ENCODE measurements at places on chromosomes 6 and 20.

DNA sequence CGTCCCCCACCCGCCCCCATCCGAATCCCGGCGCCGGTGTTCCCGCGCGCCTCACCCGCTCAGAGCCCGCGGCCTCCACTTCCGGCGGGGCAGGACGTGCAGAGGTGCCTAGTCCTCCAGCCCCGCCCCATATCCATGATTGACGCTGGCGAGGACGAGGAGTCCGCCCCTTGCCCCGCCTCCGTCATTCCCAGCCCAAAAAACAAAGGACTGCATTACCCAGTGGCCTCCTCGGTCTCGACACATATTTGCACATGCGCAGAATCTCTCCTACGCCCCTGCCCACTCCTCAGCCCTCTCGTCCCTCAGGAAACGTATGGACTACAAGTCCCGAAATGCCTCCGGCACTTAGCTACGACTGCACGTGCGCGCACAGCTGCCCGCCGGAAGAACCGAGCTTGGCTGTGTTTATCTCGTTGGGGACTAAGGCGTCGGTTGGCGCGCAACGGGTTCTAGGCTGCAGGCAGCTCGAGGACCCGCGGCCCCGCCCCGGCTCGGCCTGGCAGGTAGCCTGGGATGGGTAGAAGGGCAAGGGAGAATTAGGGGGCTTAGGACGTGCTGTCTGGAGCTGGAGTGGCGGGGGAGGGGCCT lies at the start of the genes KLHDC3 and MEA1:
TSS of gene KLHDC3 (plus strand) at position 407 of the 591 bp plus-strand sequence. CDS start 2,944 bp downstream, outside the sequence.
TSS of gene MEA1 (minus strand) at position 104 of the 591 bp plus-strand sequence. CDS start 133 bp downstream, outside the sequence.
- DNase-seq: peak; percentile 99

DNA sequence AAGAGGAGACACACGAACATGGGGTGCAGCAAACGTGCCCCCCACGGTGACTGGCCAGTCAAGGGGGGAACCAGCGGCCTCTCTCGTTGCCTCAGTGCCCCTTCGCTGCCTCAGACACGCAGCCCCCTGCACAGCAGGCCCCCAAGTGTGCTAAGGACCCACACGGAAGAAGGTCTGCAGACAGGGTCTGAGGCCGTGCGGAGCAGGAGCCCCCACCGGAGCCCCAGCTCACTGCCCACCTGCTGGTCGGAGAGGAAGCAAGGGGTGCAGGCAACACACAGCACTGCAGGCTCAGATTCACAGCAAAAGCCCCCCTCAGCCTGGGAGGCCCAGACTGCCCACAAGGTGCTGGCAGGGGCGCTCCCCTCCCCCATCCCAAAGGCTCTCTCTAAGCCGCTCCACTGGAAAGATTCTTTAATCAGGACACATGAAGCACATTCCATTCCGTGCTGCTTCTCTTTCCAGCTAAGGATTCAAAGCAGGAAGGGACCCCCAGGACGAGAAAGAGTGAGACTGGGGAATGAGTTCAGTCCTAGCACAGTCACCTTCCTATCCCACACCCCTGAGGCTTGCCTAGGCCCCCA lies 105.1 kb downstream of the SLC23A2 start:
- DNase-seq: no peak

- no peak for DNase-seq
Observed at GRCh38 chr20:8413691-8414090, 281.6 kb downstream of the PLCB1 start.

GRCh38 chr6:17855381-17855780 lies 132.1 kb downstream of the KIF13A start:
- no peak for DNase-seq

DNA sequence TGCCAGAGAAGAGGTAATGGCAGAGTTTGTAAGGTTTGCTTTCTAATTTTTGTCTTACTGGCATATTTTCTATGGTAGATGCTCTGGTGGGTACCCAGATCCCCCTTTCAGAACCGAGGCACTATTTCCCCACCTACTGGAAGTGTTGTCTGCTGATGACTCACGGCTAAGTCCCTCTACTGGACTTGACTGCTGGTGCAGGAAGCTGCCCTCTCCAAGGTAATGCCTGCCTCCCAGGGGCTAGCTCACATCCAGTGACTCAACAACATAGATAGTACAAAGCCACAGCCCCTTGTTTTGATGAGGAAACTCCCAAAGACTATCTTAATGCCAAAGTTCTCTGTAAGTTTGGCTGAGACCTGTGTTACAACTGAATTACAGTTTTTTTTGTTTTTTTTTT lies 285.4 kb upstream of the FLRT3 start:
- no peak for DNase-seq

DNA sequence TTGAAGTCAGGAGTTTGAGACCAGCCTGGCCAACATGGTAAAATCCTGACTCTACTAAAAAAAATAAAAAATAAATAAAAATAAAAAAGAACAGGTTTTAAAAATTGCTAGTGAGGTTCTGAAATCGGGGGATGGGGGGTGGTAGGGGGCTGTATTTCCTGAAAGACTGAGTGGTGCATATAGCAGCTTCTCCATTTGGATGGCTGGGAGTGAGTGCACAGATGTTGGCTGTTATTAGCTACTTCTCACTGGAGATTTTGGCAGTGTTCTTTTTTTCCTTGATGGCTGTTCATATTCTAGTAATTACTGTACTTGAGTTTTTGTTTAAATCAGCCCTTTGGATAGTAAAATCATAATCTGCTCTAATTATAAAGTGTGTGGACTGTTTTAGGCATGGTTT lies 79.8 kb downstream of the RTN4IP1 start:
- DNase-seq: no peak

GRCh38 chr20:17683218-17684076 lies 1.4 kb upstream of the RRBP1 start:
- no peak for DNase-seq

DNA sequence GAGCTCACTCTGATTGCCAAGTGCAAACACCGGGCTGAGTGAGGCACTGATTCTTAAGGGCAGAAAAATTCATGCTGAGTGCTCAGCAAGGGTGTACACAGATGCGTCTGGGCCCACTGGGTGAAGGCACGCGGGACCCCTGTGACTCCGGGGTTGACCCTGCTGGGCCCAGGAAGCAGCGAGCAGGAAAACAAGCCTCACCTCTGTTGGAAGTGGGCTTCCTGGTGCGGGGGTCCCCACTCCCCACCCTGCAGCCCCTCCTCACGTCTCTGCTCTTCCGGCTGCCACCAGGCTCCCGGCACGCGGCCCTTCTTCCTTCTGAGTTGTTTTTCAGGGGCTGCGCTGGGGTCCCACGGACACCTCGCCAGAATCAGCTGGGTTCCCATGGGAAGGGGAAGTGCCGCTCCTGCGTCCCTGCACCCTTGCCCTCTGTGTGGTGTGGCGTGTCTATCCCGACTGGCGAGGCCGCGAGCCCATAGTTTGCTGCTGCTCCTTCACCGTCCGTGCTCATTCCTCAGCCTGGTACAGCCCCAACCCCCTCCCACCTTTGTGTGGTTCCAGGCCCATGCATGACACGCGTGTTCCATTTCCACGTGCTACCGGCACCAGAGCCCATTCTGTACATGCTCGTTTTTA lies 80.6 kb upstream of the BHLHE23 start:
- DNase-seq: no peak

DNA sequence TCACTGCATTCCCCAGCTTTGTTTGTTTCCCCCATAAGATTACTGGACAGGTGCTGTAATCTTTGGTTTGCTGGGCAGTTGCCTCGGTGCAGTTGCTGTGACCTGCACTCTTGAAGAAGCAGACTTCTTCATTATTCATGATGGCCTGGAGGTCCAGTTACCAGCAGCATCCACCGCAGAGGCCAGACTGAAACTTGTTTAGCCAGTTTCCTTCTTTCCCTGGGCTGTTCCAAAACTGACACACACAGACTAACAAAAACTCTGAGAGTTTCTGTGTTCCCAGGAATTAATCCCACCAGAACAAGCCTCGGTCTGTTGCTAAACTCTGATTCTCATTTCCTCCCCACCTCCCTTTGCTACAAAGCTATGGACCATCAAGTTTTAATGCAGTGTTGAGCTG lies 144.1 kb downstream of the QRSL1 start:
- DNase-seq: no peak

- DNase-seq: no peak
Observed at GRCh38 chr6:68082086-68082485, 553.0 kb upstream of the ADGRB3 start.

GRCh38 chr6:21277601-21278374 lies 315.8 kb upstream of the SOX4 start:
- no peak for DNase-seq

DNA sequence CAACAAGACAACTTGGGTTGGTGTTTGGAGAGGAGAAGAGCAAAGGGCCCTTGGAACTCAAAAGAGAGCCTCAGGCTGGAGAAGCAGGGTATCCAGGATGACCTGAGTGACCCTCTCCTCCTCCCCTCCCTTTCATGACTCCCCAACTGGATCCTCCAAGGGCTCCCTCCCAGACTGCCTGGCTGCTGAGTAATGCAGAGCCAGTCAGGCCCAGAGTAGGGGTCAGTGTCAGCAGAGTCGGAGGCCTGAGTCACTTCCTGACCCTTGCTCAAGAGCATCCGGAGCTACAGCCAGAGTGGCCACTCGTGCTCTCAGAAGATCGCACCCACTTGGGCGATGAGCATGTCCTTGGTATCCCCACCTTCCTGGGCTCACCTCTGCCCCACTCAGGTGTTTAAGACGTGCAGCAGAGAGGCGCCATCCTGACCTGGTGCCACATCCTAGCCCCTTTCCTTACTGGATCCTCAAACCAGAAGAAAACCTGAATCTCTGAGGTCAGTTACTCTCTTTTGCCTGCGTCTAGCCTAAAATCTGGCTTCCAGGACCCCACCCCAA lies 2.8 kb upstream of the MAPK13 start:
- DNase-seq: no peak

DNA sequence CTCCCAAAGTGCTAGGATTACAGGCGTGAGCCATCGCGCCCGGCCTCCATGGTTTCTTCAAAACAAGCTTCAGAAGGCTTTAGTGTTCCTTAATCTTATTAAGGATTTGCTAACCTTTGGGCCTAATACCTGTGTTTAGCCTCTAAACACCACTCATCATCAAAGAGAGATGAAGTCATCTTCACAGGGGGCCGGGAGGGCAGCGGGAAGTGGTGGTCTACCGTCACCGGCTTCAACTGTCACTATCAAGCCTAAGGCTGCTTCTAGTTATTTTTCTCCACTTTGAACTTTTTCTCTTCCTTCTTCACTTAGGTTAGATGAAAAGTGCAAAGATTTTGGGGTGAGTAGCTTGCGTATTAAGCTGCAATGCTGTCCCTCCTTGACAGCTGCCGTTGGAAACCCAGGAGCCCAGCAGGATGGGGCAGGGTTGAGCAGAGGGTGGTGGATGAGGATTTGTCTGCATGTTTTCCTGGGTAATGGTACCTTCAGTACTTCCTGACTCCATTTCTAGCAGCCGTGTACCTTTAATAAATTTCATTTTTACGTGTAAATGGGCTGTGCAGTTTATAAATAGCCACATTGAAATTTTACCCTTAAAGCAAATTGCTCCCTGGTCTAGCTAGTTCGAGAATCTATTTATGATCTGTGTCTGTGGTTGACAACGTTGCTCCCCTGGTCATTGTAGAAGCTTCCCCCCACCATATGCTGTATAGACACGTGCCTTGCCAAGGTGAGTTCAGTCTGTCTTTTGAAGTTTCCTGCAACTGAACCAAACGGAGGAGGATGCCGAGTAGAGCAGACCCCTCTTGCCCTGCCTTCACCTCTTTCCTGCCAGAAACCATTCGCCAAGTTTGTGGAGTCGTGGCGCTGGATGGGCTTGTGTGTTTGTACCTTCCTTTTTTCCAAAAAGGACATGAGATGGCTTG lies 64.8 kb downstream of the SYNJ2 start:
- DNase-seq: no peak

DNA sequence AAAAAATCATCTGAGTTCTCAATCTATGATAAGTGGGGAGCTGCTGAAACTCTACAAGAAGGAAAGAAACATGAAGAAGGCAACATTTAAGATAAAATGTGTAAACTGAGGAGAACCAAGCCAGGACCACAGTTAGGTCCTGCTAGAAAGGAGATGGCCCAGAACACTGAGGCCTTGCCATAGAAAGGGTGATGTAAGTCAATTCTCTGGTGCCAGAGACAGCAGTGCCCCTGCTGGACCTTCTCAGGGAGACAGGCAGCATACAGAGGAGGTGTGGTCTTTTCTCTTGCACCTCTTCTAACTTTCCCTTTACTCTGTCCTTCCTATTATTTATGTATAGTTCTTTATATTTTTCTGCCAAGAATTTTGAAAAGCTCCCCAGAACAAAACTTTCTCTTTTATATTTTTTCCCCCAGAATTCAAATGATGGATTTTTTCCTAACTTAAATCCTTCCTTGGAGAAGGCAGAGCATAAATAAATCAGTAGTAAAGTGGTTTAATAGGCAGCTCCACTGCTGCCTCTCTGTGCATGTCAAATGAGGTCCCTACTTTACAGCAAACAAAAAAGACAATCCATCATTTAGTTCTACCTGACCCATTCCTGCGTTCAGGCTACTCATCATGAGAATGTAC lies 9.0 kb downstream of the UQCC2 start:
- peak; percentile 64 for DNase-seq

GRCh38 chr20:20820785-20821483 lies 108.5 kb upstream of the RALGAPA2 start:
- peak; percentile 28 for DNase-seq

- no peak for DNase-seq
Observed at GRCh38 chr6:168636147-168637004, 195.4 kb downstream of the SMOC2 start.
